ENCODE measurements at places on chromosomes 5 and 9.

DNA sequence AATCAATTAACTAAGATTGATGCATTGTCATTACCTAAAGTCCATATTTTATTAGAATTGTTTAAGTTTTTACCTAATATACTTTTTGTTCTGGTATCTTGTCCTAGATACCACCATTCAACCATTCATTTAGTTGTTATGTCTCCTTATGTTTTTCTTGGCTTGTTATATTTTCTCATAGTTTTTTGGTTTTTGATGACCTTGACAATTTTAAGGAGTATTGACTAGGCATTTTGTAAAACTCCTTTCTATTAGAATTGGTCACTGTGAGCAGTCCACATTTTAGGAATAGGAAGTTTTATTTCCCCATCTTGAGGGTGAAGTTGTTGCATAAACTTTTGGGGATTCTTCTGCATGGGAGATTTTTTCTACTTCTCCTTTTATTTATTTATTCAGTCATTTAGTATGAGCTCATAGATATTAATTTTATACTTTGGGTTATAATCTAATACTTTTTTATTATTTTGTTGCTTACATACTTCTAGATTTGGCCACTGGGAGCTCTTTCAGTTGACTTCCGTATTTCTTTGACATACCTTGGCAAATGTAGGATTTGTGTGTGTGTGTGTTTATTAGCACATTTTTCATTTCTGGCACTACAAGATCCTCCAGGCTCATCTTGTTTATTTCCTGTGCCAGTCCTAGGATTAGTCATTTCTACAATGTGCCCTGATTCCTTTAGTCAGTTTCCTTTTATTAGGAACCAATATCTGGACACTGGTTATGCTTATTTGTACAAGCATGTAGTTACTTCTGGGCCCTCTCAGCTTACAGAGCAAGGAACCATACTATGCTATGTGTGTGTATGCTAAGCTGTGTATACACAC, 134.9 kb upstream of the CDKN2B start:
- no peak for DNase-seq

GRCh38 chr9:84655447-84655846, 14.1 kb upstream of the NTRK2 start:
- no peak for DNase-seq

DNA sequence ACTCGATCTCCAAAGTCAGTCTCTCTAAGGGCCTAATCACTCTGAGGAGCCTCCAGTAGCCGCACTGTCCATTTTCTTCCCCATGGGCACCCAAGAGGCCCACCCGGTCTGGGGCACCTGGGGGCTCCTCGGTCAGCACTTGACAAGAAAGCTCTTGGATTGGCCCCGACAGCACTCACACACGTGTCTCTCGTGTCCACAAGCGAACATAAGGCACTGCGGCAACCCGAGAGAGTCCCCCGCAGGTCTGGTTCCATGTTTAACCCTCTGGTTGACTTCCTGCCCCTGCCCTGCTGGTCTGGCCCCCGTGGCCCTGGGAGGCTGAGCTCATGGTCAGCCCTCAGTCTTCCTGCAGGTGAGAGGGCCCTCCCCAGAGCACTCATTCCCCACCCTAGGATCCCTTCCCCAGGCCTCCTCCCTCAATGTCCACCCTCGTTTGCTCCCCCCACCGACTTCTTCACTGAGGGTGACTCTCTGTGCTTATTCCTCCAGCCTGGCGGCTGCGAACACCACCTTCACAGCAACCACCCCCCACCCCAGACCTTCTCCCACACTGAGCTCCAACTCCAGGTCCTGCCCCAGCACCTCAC, 16.3 kb upstream of the LRRC14B start:
- DNase-seq = no peak

DNA sequence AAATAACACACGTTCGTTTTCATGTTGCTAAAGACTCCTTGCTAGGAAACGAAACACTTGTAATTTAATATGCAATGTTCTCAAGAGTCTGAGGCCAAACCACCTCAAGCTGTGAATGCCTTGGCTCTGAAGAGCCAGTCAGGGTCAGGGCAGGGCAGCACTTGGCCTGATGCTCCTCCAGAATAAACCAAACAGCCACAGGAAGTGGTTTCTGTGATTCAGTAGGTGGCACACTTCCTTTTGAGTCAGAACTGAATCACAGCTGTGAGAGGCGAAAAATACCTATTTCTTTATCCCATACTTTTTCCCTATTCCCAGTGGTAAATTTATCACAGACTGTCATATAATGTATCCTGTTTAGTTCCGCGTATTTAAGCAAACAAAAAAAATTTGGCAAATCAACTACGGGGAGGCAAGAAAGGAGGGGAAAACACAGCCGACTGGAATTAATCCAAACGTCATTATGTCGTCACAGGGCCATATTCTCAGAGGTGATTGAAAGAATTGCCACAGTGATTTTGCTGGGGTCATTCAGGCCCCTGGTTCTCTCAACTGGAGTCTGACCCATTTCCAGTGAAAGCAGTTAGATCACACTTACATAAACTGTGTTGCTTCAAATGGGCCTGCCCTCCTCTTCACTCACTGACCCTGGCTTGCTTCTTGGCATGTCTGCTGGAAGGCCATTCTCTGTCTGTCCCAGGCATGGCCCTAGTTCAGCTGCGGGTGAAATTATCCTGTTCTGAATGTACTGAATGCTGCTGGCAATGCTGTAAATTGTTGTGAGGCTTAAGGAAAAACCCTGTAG, 71.2 kb downstream of the ARRDC3 start:
- DNase-seq = peak; percentile 87

GRCh38 chr9:115117999-115118878, at the start of gene TNC:
Gene TNC (minus strand): TSS chr9:115118157. CDS start chr9:115091018, 27,139 bp downstream.
- DNase-seq = no peak

DNA sequence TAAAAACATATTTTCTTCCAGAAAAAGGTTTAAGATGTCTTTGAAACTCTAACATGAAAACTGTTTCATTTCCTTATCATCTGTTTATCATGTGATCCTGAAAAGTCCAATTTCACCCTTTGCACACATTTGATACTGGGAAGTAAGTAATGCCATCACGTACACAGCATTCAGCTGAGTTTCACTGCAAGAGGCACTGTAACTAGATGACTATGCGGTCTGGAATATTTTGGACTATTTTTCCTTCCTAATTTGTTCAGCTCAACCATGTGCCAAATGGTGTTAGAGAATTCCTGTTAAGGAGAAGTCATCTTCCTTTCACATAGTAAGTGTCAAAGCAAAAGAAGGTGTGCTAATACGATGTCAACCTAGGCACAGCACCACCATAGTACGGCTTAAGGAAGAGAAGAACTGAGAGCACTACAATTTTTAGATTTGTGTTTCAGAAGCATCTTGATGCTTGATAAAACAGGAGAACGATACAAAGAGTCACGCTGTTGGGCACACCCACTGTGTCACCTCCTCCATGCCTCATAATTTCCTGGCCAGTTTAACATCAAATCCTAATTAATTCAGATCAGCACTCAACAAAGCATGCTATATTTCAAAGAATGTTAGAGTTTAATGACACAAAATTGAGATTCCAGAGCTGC, 77.5 kb downstream of the GNAQ start:
- no peak for DNase-seq

DNA sequence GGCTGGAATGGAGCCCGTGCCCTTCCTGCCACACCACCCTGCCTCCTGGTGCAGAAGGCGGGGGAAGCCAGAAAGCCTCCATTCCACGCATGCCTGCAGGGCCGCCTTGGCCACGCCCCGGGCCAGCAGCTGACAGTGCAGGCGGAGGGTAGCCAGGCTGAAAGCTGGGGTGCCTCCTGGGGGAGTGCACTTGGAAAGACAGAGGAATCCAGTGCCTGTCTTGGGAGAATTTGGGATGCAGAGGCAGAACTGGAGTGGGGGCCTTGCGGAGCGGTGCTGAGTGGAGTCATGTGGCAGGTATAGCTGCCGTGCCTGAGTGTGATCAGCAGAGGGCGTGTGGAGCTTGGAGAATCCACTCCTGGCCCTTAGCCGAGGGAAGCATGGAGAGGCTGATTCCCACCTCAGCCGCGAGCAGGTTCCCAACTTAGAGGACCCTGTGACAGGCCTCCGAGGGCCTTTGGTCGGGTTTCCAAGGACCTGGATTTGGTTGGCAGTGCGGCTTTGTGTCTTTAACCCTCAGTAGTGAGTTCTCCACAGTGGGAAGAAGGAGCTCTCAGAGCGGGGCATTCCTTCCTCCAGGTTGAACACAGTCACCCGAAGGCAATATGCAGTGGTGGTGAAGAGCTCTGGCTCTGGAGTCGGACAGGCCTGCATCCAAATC, 9.1 kb upstream of the URM1 start:
- peak; percentile 83 for DNase-seq

- no peak for DNase-seq
These were observed 255.5 kb downstream of the ARRDC3 start for GRCh38 chr5:91127456-91128081.

DNA sequence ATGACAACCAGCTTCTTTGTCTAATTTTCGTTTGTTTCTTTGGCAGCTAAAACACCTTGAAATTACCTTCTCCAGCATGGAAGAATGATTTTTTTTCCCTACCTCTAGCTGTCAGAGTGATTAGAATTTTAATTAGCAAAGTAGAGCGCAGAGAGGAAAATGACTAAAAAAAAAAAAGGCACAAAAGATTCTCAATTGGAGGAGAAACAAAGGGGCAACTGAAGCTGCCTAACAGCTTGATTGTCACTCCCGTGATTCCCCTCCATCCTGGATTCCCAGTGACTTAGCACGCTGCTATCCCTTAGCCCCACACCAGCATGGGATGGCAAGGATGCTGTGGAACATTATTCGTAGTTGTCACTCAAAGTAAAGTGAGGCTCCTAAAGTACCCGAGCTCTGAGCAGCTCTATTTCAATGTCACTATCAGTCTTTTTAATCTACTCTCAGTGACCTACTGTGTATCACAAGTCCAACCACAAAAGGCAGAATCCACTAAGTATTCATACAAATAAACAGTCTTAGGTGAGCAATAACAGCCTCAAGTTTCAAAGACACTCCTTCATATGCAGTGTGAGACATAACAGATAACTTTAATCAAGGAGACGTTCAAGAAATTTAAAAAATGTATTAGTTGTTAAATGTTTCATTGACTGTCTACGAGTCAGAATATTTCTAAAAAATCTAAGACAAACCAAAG, 710.0 kb upstream of the GRAMD2B start:
- no peak for DNase-seq

DNA sequence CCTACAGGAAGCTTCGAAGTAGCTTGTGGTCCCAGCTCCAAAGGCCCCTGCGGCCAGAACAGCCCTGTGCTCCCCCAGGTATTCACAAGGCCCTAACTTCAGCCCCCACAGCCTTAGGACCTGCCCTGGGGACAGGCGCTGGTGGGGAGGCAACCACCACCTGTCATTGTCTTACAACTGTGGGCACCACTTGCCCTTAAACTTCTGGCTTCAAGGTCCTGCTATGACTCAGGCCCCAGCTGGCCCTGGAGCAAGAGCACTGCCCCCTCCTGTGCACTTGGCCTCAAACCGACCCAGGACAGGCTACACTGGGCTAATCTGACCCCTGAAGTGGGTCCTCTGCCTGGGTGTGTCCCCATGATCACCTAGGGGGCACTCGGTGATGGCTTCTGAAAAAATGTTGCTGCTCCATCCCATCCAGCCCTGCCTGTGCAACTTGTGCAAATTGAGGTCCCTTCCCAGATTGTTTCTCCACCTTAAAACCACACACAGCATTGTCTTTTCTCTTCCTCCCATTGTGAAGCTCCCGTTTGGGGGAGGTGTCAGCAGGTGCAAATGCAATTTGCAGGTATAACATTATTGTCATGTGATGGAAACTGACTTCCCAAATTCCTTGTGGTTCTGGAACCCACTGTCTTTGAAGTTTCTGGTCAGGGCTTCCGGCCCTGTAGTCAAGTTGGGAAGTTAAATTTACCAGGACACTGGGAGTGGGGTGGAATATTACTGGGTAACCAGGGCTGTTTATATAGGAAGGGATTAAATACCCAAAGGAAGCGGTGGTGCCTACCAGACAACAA, 1.1 kb upstream of the PROB1 start:
- DNase-seq = no peak

- DNase-seq = no peak
These were observed 212.6 kb upstream of the ACTBL2 start for GRCh38 chr5:57695179-57695578.

- no peak for DNase-seq
These were observed 36.6 kb downstream of the DMRT3 start for GRCh38 chr9:1013021-1013420.
